Mesenteric fat pad (tissue), 1 donor: ENCODE measurements at places on chromosomes 1 and 21. TPM values are rescaled to one million over a fixed set of nuclear protein-coding genes. Genes with fewer than 3 reads are reported as not detected.

Gene CTSE
- total RNA-seq = 0.35 TPM

Gene KRTAP21-2
- total RNA-seq = not detected

GRCh38 chr1:66480162-66480561 is 53.8 kb upstream of the SGIP1 start:
- no peak for DNase-seq

Gene SPATC1L
- total RNA-seq = 5.9 TPM

Gene SPRR1A
- total RNA-seq = not detected

Gene TPTE
- not detected for total RNA-seq
